NCI-H2081 treated with DMSO at 0.1 percent for 48 hours (cell line): ENCODE measurements at places on chromosomes 4 and X.

DNA sequence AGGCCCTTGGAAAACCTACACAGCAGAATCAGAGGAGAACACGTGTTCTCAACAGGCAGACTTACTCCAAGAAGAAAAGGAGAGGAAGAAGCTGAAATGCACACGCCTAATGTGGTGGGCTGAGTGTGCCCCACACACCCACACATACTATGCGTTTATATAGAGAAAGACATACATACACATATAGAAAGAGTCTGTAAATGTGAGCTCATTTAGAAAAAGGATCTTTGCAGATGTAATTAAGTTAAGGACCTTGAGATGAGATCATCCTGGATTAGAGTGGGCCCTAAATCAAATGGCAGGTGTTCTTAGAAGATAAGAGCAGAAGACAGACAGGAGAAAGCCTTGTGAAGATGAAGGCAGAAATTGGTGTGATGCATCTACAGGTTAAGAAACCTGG lies 87.2 kb upstream of the KLF3 start:
- no peak for DNase-seq

GRCh38 chrX:37651921-37652452 lies 33.6 kb upstream of the XK start:
- DNase-seq, result no peak

GRCh38 chr4:808860-809570 lies 16.9 kb downstream of the CPLX1 start:
- no peak for DNase-seq

GRCh38 chr4:187849556-187850225 lies 145.9 kb upstream of the ZFP42 start:
- no peak for DNase-seq

- DNase-seq, result peak; percentile 21
Measured at GRCh38 chr4:90127223-90127705, at the start of gene CCSER1. TSS of gene CCSER1 (plus strand) at chr4:90127394.

GRCh38 chr4:123740236-123740635 lies 343.6 kb downstream of the SPRY1 start:
- no peak for DNase-seq

DNA sequence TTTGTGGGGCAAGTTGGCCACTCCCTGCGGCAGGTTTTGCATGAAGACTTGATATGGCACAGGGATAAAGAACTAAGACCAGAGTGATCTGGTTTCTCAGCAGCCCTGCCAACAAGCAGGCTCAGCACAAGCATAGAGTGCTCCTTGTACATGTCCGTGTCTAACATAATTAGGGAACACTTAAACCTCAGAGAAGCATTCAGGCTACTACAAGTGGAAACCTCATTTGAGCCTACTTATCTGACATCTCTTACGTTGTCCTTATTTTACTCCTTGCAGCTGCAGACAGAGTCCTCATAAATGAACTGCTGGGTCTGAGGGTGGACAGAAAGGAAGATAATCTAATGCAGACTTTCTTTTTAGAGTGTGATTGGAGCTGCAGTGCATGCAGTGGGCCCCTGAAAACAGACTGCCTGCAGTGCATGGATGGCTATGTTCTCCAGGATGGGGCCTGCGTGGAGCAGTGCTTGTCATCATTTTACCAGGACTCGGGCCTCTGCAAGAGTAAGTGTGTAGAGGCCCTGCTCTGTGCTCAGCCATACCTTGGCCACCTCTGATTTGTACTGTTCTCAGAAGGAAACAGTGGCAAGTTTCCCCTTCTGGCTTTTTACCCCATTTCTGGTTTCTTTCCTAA lies 179.1 kb upstream of the ANXA3 start:
- DNase-seq, result no peak

DNA sequence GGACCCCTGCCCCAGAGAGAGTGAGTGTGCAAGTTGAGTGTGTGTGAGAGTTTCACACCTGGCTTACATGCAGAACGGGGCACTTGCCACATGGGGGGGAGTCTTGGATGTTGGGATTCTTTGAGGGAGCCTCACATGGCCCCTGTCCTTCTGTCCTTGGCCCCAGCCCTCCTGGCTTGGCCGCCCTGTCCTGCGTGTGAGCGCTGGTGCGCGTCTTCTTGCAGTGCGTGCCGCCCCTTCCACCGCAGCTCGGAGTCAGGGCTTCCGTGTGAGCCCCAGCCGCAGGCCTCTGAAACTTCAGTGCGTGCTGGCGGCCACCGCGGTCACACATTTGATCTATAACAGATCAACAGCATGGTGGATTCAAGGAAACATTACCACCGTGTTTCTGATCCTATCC lies 30.1 kb upstream of the HGFAC start:
- DNase-seq, result no peak
